Eye (tissue), 1 donor: ENCODE measurements at places on chromosomes 12 and 14.

GRCh38 chr14:91317381-91318308 is 73.1 kb upstream of the GPR68 start:
- DNase-seq: no peak

GRCh38 chr12:86724716-86725115 is 468.5 kb upstream of the MGAT4C start:
- no peak for DNase-seq

DNA sequence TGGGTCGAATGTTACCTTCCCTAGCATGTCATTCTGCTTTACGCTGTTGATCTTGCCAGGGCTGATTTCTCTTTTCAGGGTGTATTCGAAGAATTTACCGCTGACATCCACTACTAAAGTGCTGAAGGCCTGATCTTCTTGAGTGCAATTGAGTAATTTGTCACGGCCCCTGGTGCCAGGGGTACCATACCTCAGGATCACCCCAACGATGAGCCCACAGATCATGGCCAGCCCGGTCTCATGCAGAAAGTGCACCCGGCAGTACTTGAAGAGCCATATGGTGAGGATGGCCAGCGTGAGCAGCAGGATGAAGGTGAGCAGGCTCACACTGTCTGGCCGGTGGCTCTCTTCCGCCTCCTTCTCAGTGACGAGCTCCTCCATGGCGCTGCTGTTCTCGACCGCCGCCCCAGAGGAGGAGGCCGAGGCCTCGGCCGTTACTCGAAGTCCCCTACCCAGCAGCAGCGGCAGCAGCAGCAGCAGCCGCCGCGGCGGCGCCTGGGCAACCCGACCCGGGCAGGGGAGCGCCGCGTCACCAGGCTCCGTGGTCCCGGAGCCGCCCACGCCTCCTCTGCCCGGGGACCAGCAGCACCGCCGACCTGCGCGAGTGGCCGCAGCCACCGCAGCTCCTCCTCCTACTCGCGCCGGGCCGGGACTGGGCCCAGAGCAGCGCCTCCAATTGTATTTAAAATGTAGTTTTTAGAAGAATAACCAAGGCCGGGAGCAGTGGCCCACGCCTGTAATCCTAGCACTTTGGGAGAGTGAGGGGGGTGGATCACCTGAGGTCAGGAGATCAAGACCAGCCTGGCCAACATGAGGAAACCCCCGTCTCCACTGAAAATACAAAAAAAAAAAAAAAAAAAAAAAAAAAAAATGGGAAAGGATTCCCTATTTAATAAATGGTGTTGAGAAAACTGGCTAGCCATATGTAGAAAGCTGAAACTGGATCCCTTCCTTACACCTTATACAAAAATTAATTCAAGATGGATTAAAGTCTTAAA is 58.5 kb upstream of the TMPO start:
- DNase-seq: peak; percentile 77

DNA sequence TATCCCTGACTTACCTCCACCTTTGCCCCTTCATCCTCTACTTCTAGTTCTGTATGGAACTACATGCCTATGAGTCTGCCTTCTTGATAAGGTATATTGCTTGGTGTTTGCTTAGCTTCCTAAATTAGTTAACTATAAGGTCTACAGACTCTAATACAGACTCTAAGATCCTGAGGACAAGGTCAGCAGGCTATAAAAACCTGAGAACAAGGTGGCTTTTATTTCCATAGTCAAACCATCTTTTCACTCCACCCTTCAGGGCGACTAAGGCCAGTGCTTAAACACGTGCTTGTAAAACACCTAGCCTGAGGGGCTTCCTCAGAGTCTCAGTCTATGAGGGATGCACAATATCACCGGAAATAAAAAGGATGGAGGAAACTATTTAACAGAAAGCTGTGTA is 36.1 kb upstream of the COL2A1 start:
- no peak for DNase-seq

DNA sequence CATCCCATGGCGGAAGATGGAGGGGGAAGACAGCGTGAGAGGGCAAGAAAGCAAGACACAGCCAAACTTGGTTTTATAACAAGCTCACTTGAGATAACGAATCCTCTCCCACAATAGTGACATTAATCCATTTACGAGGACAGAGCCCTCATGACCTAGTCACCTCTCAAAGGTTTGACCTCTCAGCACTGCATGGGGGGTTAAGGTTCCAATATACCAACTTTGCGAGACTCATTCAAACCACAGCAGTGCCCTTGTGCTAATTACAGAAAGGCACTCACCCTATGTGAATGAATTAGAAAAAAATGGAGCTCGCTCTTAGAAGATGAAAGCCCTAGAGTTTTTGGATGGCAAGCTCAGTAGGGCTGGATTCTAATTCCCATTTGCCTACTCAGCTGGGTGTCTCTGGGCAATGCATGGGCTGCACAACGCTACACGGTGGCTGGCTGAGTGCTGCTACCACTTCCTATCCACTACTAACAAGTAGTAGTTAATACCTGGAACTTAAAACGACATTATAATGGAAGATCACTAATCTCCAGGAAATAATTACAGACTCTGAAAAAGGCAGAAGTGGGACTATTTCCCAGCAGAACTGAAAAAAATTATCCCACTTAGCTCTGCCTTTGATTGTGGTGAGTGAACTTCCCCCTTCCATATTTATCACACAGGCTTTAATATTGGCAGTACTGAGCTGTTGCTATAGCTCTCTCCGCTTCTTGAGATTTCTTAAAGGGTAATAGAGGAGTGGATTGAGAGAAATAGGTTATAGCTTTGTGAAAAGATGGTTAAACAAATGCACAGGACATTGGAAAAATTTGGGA is 27.5 kb downstream of the TESPA1 start:
- DNase-seq: no peak

DNA sequence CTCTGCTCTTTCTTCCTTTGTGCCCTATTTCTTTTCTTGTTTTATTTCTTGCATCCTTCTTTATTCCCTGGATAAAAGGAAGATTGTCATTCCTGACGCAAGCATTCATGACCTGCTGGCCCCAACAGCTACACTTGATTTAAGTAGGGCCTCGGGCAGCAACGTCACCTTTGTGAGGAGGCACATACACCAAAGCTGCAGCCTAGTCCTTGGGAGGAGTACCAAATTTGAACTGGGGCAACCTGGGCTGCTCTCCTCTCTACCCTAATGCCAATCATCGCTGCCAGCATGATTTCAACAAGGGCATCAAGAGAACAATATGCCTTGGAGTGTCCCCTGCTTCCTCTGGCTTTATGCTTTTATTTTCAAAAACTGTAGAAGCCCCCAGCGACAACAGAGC is 76.4 kb downstream of the C12orf50 start:
- DNase-seq: no peak

DNA sequence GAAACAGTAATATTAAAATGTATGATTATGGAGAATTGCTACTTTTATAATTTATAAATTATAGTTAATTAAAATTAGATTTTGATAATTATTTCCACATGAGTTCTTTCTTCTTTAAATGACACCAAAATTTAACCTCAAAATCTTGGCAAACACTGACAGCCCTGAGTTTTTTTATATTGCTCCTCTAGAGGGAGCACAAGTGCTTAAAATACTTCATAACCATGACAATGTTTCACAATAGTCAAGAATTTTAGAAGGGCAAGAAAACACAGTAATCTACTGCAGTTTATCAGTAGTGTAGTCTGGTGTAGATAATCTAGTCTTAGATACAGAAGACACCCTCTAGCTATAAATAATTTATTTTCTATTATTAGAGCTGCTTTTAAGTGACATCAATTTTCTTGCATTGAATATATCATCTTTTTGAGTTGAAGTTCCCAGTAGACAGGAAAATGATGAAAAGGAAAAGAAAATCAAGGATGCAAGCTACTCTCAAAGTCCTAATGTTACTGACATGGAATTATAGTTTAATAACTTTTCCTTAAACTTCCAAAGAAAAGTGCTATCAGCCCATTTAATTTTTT is 14.3 kb upstream of the PTGER2 start:
- peak; percentile 69 for DNase-seq

DNA sequence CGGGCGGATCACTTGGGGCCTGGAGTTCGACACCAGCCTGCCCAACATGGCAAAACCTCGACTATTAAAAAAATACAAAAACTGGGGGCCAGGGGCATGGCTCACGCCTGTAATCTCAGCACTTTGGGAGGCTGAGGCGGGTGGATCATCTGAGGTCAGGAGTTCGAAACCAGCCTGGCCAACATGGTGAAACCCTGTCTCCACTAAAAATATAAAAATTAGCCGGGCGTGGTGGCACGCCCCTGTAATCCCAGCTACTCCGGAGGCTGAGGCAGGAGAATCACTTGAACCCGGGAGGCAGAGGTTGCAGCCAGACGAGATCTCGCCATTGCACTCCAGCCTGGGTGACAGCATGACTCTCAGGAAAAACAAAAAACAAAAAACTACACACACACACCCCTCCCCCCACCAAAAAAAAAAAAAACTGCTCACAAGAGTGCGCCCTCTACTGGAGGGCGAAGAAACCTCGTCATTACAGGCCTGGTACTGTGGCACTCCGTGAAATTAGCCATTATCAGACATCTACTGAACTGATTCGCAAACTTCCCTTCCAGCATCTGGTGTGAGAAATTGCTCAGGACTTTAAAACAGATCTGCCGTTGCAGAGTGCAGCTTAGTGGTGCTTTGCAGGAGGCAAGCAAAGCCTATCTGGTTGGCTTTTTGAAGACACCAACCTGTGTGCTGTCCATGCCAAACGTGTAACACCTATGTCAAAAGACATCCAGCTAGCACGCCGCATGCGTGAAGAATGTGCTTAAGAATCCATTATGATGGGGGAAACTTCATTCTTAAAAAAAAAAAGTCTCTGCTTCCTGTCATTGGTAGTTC is 7.7 kb downstream of the PPP1R3E start:
- peak; percentile 84 for DNase-seq

- DNase-seq: no peak
Measured at GRCh38 chr14:61671082-61671481, 24.2 kb upstream of the HIF1A start.

DNA sequence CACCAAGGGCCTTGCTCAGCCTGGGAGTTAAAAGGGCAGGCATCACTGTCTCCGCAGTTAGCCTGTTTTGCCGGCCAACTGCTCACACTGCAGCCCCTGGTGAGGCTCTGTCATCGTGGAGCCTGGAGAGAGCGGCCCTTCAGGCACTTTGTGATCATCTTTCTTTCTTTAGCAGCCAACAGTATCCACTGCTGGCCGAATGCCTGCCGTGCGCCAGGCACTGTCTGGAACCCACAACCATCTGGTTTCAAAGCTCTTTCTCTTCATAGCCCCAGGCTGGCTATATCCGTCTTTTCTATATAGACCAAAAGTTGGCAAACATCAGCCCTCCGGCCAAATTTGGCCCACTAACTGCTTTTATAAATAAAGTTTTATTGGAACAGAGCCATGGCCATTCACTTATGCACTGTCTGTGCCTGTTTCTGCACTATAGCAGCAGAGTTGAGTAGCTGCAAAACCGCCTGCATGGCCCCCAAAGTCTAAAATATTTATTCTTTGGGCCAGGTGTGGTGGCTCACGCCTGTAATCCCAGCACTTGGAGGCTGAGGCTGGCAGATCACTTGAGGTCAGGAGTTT is 29.5 kb downstream of the SLC8B1 start:
- no peak for DNase-seq

- DNase-seq: no peak
Measured at GRCh38 chr14:22537436-22538310, 51.4 kb downstream of the DAD1 start.

DNA sequence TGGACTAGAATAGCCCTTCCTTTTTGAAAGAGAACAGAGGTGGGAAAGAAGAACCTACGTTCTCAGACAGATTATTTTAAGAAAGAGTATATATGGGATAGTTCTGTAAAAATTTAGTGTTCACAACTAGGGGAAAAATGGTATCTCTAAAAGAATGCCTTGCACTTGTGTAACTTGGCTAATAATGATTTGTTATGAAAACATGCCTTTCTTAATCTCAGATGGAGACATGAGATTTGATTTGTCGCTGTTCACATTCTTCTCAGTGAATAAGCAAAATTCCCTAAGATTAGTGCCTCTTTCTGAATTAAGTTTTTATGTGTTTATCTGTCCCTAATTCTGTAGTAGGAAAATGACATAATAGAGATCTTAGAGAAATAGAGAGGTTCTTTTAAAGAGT is 100.8 kb downstream of the USP15 start:
- DNase-seq: no peak

DNA sequence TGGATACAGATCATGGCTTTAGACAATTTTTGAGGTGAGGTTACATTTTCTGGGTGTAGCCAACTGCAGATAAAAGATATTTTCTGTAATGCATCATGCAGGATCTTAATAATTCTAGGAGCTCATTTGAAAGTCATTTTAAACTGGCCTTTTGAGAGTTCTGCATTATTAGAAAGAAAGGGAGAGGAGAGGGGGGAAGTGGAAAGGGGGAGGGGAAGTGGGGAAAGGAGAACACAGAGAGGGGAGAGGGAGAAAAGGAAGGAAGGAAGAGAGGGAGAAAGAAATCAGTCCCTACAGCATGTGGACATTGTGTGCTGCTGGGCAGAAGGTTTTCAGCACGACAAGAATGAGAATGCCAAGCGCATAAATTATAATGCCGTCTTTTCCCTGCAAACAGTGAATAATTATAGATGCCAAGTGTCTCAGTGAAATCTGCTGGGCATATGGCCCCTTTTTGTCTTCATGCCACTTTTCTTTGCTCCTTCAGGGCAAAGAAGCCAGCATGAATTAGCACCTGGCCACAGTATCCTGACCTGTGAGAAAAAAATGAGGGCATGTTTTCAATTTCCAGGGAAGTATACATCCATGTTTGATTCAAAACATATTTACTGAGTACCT is 22.7 kb upstream of the PPP2R5C start:
- no peak for DNase-seq

DNA sequence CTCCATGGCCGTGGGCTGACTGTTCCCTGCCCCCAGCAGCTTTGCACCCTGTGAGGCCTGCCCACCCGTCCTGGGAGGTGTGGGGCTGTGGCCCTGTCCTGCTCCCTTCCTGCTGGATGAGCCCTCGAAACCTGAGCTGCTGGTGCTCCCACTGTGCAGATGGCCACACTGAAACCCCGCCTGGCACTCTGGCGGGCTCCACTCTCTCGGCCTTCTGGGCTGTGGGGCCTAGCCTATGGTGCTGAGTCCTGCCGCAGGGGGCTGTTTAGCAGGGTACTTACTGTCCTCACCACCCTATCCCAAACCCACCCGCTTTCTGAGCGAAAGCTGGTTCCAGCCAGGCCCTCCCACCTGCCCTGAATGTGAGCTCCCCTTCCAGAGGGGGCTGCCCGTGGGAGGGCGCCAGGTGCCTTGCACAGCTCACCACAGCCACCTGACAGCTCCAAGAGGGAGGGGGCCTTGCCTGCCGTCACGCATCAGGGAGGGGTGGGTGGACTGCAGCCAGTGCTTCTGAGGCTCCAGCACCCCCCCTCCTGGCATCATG is 7.3 kb downstream of the SLC25A47 start:
- no peak for DNase-seq

- no peak for DNase-seq
Measured at GRCh38 chr14:61416591-61416990, 95.2 kb downstream of the PRKCH start.
